Activated naive CD4-positive, alpha-beta T cell treated with anti-CD3 and anti-CD28 coated beads, Interleukin-2, amount 50 U/mL, for 72 hours (primary cell): ENCODE measurements at places on chromosomes 1 and 21.

GRCh38 chr1:151516031-151516511 is 4.9 kb downstream of the CGN start:
- no peak for DNase-seq

- DNase-seq = no peak
Observed at GRCh38 chr1:241688940-241689368, 36.9 kb downstream of the WDR64 start.

DNA sequence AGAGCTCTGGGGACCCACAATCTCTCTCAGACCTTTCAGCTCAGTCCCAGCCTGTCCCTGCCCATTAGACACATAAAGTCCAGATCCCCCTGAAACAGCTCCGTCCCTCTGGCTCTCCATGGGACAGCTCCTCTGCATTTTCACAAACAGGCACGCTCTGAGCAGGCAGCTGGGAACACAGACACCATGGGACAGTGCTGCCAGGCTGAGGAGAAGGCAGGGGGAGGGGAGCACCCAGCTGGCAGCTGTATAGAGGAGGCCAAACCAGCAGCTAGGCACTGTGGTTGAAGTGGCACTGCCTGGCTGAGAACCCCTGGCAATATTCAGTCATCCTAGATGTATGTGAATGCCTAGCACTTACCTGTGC is 2.0 kb downstream of the TMEM63A start:
- DNase-seq = no peak

DNA sequence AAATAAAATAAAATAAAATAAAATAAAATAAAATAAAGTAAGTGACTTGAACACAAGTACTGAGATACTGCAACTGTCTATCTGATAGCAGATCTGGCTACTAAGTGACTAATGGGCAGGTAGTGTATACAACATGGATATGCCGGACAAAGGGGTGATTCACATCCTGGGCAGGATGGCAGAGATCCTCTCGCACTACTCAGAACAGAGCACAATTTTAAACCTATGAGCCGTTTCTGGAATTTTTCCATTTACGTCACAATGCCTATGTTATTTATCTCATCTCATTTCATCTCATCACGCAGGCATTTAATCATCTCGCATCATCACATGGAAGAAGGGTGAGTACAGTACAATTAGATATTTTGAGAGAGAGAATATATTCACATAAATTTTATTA is 233.3 kb upstream of the COA6 start:
- no peak for DNase-seq

- no peak for DNase-seq
Observed at GRCh38 chr1:14875524-14876509, 277.3 kb downstream of the KAZN start.

GRCh38 chr1:86377341-86377740 is 18.8 kb downstream of the ODF2L start:
- no peak for DNase-seq

- DNase-seq = no peak
Observed at GRCh38 chr1:20082772-20083171, 12.8 kb downstream of the PLA2G5 start.

GRCh38 chr1:201173736-201174135 is 16.9 kb upstream of the IGFN1 start:
- DNase-seq = no peak

- DNase-seq = no peak
Observed at GRCh38 chr1:27148591-27148990, 6.3 kb downstream of the SLC9A1 start.

DNA sequence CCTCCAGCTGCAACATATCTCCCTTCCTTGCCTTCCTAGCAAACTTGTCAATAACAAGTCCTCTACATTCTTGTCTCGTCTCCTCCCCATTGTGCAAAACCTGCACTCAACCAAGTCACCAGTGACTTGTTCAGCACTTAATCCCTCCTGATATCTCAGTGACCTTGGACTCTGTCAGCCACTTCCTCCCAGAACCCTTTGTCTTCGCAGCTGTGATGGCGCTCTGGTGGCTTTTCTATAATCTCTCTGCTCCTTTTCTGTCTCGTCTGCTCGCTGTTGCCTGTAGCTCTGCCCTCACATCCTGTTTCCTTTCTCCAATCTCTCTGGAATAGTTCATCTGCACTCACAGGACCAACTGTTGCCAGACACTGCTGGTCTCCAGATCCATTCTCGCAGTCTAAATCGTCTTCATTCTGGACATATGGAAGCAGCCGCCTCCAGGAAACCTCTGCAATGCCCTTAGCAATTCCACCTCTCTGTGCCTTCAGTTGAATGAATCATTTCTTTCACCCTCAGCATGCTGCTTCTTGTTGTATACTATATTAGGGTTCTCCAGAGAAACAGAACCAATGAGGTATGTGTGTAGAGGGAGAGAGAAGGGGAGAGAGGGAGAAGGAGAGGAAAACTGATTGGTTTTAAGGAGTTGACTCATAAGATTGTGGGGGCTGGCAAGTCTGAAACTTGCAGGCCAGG is 17.4 kb upstream of the IFNAR2 start:
- DNase-seq = no peak

DNA sequence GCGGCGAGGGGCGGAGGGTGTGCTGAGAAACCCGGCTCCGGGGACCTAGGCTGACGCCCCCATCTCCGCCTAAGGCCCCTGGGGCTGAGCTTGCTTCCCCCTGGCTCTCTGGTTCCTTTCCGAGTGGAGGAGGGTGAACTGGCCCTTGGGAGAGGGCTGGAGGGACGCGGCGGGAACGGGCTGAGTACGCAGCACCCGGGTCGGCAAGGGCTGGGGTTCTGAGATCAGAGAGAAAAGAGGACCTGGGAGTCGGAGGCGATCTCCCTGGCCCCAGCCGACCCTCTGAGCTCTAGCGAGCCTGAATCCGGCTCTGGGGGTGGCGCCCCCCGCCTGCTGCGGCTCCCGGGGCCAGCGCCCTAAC is 270.8 kb downstream of the FOXD2 start:
- no peak for DNase-seq

DNA sequence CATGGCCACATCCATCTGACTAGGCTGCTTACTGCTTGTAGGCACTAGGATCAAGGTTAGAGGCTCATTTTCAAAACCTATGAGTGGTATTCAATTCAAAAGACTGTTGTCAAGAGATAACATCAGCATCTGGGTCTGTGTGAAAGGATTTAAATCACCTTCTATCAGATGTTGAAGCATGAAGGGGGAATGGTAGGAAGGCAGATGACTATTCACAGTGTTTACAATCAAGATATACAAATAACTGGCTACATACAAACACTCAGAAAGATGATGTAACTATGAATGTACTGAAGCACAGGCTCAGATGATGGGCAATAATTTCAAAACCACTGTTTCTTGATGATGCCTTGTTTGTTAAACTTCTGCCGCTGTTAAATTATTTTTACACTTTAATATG is 249.2 kb downstream of the SLC45A1 start:
- DNase-seq = no peak

GRCh38 chr1:91701472-91701869 is 184.5 kb downstream of the TGFBR3 start:
- no peak for DNase-seq

GRCh38 chr1:163747855-163748254 is 426.1 kb downstream of the NUF2 start:
- no peak for DNase-seq

DNA sequence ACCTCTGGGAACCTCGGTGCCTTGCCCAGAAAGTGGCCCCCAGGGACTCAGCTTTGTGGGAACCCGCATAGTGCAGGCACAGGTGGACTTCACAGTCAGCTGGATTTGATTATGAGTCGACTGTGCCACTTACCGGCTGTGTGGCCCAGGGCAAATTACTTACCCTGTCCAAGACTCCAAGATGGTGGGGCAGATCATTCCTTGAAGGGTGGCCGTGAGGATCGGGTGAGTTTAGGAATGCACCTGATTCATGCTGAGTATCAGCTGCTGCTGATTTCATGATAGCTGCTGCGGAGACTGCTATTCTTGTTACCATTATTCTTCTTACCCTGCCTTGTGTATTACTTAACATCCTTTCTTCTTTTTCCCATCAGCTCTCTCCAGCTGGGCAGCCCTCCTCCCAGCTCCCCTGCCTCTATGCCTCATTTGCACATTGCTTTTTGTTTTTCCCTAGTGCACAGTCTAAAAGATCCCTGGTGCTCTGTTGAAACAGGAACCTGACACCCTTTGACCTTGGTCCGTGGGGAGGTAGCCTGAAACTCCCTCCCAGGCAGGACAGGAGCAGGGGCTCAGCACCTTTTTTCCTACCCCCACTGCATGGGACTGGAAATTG is 40.5 kb upstream of the FHAD1 start:
- DNase-seq = no peak

DNA sequence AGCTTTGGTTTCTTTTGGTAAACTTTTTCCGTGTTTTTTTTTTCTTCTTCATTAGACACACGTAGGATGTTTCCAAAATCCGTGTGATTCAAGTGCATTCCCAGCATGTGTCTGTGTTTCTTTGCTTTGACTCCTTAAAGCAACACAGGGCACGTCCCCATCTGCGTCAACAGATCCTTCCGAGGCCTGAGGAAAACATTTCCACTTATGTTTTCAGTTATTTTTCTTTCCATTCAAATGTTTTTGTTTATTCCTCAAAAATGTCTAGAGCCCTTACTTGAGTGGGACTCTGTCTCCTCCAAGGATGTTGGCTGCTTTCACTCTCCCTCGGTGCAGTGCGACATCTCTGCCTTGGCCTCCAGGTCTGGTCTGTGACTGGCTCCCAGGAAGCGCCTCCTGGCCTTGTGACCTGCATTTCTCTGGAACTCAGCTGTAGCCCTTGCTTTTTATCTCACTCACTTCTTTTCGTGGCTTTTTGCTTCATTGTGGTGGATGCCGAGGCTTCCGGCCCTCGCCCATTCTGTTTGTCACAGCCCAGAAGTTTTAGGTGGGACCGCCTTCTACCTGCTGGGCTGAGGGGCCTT is 31.3 kb upstream of the SLC19A1 start:
- DNase-seq = peak; percentile 35

DNA sequence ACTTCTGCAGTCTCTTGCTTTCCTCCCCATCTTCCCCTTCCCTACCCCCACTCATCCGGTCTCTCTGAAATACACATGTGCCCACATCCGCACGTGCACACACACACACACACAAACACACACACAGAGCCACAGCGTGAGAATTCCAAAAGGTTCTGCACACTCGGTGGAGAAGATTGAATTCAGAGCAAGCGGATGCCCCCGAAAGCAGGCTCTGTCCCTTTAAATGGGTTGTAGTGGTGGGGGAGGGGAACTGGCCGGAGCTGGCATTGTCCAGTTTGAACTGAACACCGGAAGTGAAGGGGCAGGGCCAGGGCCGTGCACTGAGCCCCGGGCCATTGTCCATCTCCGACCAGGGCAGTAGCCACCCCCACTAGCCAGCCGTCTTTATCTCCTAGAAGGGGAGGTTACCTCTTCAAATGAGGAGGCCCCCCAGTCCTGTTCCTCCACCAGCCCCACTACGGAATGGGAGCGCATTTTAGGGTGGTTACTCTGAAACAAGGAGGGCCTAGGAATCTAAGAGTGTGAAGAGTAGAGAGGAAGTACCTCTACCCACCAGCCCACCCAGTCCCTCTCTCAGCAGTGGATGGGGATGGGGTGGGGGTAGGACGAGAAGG is 1.3 kb upstream of the LIN28A start:
- DNase-seq = no peak

- no peak for DNase-seq
Observed at GRCh38 chr1:69215883-69216282, 351.8 kb upstream of the LRRC7 start.

- no peak for DNase-seq
Observed at GRCh38 chr1:97599447-97599846, 321.4 kb downstream of the DPYD start.

GRCh38 chr1:157133426-157133825 is 4.8 kb downstream of the ETV3 start:
- no peak for DNase-seq

- no peak for DNase-seq
Observed at GRCh38 chr21:36887963-36888362, 78.5 kb downstream of the HLCS start.

GRCh38 chr1:161933592-161934588 is 89.8 kb downstream of the OLFML2B start:
- DNase-seq = no peak

- DNase-seq = no peak
Observed at GRCh38 chr1:183247066-183247465, 61.0 kb downstream of the LAMC2 start.

DNA sequence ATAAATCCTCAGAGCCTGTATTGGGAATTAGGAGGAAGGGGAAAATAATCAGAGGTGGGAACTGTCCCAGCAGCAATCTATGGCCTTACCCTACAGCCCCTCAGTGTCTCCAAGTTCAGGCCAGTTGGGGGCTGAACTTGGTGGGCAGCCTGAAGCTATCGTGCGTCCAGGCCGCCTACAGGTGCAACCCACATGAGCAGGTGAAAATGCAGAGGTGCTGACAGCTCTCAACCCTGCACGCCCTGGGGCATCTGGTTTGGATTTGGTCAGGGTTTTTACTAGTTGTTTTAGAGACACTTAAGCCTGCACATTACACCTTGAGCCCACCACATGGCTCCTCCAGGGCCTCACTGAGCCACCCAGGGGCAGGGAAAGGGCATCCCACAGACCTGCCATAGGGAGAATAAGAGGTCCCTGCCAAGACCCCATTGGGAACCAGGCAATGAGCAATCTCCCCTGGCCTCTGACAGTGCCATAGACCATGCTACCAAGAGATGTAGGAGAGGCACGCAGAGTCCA is 209.5 kb downstream of the FOXD2 start:
- DNase-seq = no peak

DNA sequence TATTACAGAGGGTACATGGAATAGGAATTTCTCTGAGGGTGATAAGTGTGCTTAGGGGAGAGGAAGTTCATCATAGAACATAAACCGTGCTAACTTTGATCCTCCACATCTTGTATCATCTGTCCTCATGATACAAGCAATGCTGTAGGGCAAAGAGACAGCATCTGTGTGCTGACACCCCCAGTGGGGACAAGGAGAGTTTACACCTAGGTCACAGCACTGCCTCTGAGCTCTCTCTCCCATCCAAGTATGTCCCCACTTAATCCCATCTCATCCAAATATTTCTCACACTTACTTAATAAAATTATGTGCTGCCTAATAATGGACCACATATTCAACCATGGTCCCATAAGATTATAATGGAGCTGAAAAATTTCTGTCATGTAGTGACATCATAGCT is 4.3 kb upstream of the TEDDM1 start:
- DNase-seq = no peak

GRCh38 chr1:228016181-228016510 is 9.3 kb downstream of the WNT3A start:
- peak; percentile 28 for DNase-seq

- no peak for DNase-seq
Observed at GRCh38 chr1:55374801-55375616, 159.8 kb upstream of the USP24 start.

- no peak for DNase-seq
Observed at GRCh38 chr1:28185071-28185470, 8.6 kb upstream of the PTAFR start.
